Large intestine (tissue), 12 donors: ENCODE measurements at places on chromosomes 12 and 14. TPM values are rescaled to one million over a fixed set of nuclear protein-coding genes. Genes with fewer than 3 reads are reported as not detected.

TMCC3 gene
- polyA plus RNA-seq: 24.3 TPM

DNA sequence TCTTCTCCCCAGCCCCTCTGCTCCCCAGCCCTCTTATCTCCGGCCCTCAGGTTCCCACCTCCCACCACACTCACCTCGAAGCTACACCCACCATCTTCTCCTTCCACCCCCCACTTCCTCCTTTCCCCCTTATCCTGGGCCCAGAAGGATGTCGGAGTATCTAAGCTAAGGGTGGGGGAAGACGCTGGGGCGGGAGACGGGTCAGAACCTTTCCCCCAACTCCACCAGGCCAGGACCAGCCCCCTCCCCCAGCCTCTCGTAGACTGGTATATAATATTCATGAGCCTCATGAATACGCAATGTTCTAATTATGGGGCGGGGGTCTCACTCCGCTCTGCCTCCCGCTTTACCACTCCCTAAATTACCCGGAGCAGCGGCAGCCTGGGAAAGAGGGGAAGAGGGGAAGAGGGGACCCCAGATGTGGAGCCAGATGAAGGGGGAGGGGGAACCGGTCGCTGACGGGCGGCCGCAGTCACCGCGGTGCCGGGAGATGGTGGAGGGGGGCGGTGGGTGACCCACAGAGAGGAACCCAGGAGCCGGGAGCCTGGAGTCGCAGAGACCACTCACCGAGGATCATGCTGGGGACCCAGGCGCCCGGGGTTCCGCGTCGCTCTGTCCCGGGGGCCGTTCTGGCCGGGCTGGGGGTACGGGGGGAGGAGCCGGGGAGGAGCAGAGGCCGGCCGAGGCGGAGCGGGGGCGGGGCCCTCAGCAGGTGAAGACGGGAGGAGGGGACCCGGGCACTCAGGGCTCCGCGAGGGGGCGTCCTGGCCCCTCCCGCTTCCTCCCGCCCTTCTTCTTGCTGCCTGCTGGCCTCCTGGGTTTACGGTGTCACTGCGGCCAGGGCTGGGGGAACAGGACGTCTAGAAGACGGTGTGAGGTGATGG is 6.4 kb upstream of the ZNF385A start:
- DNase-seq: no peak
- H3K27ac ChIP-seq: no peak overlapping the region
- peak overlapping the region; percentile 36 for H3K4me3 ChIP-seq
- peaks cover 7% of the 10 kb centered on the region for H3K36me3 ChIP-seq
- H3K27me3 ChIP-seq: peaks cover 12% of the 10 kb centered on the region
- peaks cover 12% of the 10 kb centered on the region for H3K4me1 ChIP-seq

DNA sequence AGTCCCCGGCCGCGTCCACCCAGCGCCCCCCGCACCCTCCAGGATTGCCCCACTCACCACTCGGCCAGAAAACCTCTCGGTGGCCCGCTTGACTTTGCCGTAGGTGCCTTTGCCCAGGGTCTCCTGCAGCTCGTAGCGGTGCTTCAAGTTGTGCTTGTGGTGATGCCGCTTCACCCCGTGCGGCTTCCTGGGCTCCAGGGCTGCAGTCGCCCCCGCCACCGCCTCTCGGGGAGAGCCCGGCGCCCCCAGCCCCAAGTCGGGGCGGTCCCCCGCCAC is 459 bp downstream of the NUAK1 start:
- peaks cover 6% of the 10 kb centered on the region for H3K4me1 ChIP-seq
- no peaks in the 10 kb centered on the region for H3K36me3 ChIP-seq
- no peak overlapping the region for H3K27ac ChIP-seq

CCT2 gene
- 164 TPM for polyA plus RNA-seq

GRCh38 chr12:43292699-43293098 is 259.3 kb downstream of the ADAMTS20 start:
- no peaks in the 10 kb centered on the region for H3K27me3 ChIP-seq
- peaks cover 4% of the 10 kb centered on the region for H3K4me1 ChIP-seq
- no peak for DNase-seq
- H3K27ac ChIP-seq: no peak overlapping the region
- H3K4me3 ChIP-seq: no peak overlapping the region
- no peaks in the 10 kb centered on the region for H3K36me3 ChIP-seq

- H3K27me3 ChIP-seq: no peaks in the 10 kb centered on the region
- DNase-seq: no peak
- H3K36me3 ChIP-seq: no peaks in the 10 kb centered on the region
- H3K27ac ChIP-seq: no peak overlapping the region
- H3K4me1 ChIP-seq: no peaks in the 10 kb centered on the region
- no peak overlapping the region for H3K4me3 ChIP-seq
Observed at GRCh38 chr12:98185606-98186005, 329.8 kb upstream of the TMPO start.

- no peak overlapping the region for H3K4me3 ChIP-seq
- no peak overlapping the region for H3K27ac ChIP-seq
- H3K27me3 ChIP-seq: peaks cover 3% of the 10 kb centered on the region
- no peak for DNase-seq
Observed at GRCh38 chr12:52149182-52149641, 42.6 kb downstream of the KRT80 start.

DNA sequence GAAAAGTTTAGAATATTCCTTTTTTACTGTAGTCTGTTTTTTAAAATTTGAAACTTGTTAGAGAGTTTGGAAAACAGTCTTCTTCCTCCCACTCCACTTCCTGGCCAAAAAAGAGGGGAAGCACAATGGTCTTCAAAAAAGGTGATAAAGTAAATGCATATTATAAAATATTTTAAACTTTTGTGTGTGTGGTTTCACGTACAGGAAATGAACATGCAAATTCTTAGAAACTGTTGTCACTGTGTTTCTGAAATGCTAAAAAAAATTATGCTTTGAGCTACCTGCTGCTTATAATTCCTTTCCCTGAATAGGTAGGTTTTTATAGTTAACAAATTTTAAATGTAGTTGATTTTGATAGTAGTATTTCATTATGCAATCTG is 2.9 kb downstream of the FGFR1OP2 start:
- no peaks in the 10 kb centered on the region for H3K36me3 ChIP-seq
- H3K27ac ChIP-seq: no peak overlapping the region
- no peak overlapping the region for H3K4me3 ChIP-seq
- H3K27me3 ChIP-seq: no peaks in the 10 kb centered on the region
- DNase-seq: no peak
- H3K4me1 ChIP-seq: peaks cover 5% of the 10 kb centered on the region

KRT71 gene
- 0.04 TPM for polyA plus RNA-seq

CAPZA3 gene
- polyA plus RNA-seq: 0.04 TPM

DNA sequence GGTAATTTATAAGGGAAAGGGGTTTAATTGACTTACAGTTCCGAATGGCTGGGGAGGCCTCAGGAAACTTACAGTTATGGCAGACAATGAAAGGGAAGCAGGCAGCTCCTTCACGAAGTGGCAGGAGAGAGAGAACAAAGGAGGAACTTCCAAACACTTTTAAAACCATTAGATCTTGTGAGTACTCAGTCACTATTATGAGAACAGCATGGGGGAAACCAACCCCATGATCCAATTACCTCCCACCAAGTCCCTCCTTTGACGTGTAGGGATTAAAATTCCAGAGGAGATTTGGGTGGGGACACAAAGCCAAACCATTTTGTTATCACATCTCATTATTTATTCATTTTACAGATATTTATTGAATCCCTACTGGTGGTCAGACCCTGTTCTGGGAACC is 822.8 kb downstream of the GALC start:
- H3K27me3 ChIP-seq: no peaks in the 10 kb centered on the region
- H3K4me3 ChIP-seq: no peak overlapping the region
- no peaks in the 10 kb centered on the region for H3K4me1 ChIP-seq

MYH6 gene
- polyA plus RNA-seq: 0.03 TPM

GRCh38 chr14:38505973-38506249 is 250.0 kb upstream of the CLEC14A start:
- H3K27ac ChIP-seq: no peak overlapping the region
- no peak for DNase-seq
- H3K4me3 ChIP-seq: no peak overlapping the region
- H3K36me3 ChIP-seq: no peaks in the 10 kb centered on the region

- no peaks in the 10 kb centered on the region for H3K36me3 ChIP-seq
- H3K27me3 ChIP-seq: peaks cover 4% of the 10 kb centered on the region
- H3K4me3 ChIP-seq: peak overlapping the region; percentile 33
- peaks cover 10% of the 10 kb centered on the region for H3K4me1 ChIP-seq
Observed at GRCh38 chr12:4164559-4165558, 108.7 kb upstream of the CCND2 start.

SOAT2 gene
- 126 TPM for polyA plus RNA-seq

GRCh38 chr12:80766897-80767296 is 50.2 kb downstream of the MYF5 start:
- H3K4me3 ChIP-seq: no peak overlapping the region
- H3K27ac ChIP-seq: no peak overlapping the region
- H3K36me3 ChIP-seq: no peaks in the 10 kb centered on the region
- H3K4me1 ChIP-seq: no peaks in the 10 kb centered on the region
- no peak for DNase-seq

SYCP3 gene
- 1.7 TPM for polyA plus RNA-seq
